ENCODE measurements at places on chromosomes 6 and 20.

DNA sequence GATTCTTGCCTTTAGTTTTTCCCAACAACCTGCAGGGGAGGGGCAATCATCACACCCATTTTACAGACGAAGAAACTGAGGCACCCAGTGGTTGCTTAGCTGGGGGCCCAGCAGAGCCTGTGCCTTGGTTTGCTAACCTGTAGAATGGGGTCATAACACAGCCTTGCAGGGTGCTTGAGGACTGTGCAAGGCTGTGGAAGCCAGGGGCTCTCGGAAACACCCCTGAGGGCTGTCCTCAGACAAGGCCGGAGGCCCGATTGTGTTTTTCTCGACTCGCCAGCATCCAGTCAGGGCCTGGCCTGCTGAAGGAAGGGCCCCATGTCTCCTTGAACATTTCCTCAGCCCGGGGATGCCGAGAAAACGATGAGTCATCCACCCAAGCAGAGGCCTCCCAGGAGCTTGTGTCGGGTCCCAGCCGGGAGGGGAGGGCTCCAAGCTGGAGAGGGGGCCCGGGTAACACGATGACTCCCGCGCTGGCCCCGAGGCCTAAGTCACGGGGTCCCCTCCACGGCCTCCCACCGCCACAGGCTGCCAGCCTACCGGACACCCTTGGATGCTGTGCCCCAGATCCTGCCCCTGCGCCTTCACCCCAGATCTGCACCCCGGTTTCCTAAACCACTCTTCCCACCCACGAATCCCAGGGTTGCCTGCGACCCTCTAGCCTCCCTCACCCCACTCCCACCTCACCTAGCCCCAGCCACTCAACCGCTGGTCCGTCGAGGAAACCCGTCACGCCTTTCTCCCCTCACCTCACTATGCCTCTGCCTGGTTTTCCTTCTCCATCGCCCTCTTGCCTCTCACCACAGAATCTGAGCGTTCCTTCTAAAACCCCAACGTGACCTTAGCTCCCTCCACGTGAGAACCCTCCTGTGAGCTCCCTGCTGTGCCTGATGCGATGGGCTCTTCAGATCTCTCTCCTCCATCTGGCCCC lies 10.6 kb downstream of the NOL4L start:
- peak; percentile 74 for DNase-seq

DNA sequence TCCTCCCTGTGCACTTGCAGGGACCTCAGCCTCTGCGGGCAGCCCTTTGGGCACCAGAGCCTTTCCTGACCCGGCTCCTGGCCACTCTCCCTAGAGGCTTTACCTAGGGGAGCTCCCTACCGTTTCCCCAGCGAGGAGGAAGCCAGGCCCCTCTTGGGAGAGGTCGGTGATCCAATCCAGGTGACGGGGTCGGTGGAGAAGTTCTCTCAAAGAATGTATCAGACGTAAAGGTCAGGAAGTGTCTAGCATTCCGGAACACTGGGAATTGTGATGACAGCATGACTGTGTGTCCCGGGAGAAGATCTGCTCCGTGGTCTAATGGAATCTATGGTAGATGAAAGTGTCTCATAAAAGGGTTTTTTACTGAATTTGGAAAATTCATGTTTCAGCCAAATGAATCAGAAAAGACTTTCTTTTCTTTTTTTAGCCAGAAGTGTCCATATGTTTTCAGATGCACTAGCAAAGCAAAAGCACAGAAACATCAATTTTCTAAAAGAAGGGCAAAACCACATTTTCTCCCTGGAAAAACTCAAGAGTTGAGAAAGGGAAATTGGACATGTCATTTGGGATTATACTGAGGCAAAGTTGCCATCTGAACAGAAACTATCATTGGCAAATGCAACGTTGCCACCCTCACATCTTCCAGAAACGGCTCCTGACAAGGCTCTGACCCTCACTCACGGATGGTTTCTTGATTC lies 289.4 kb downstream of the THBS2 start:
- no peak for DNase-seq

DNA sequence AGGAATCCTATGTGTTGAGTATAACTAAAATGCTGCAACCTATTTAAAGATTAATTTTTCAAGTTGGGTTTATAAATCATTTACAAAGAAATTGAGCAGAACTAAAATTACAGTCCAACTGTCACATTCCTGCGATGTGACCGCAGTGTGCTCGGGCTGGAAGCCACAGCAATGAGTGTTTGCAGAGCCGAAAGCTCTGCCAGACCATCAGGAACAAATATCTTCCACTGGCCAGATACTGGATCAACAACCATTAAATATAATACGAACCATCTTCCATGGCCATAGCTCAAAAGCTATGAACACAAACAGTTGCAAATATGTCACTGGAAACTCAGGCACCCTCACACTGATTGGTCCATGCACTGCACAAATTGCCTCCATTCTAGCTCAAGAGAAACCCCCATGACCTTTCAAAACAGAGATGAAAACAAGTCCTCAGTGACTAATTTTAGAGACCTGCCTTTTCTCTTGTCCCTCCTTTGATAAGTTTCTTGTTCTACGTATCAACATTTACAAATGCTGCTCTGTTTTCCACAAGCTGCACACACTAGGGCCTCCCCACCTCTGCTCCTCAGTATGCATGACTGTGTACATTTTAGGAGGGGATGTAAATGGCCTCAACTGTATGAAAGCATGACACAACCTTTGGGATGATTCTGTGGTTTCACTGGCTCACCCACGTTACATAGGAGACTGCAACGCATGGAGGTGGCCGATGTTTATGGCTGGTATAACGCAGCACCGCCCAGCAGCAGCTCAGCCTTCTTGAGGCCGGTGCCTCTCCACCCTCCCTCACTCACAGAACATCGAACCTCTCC lies 171.7 kb downstream of the WDR27 start:
- peak; percentile 65 for DNase-seq

DNA sequence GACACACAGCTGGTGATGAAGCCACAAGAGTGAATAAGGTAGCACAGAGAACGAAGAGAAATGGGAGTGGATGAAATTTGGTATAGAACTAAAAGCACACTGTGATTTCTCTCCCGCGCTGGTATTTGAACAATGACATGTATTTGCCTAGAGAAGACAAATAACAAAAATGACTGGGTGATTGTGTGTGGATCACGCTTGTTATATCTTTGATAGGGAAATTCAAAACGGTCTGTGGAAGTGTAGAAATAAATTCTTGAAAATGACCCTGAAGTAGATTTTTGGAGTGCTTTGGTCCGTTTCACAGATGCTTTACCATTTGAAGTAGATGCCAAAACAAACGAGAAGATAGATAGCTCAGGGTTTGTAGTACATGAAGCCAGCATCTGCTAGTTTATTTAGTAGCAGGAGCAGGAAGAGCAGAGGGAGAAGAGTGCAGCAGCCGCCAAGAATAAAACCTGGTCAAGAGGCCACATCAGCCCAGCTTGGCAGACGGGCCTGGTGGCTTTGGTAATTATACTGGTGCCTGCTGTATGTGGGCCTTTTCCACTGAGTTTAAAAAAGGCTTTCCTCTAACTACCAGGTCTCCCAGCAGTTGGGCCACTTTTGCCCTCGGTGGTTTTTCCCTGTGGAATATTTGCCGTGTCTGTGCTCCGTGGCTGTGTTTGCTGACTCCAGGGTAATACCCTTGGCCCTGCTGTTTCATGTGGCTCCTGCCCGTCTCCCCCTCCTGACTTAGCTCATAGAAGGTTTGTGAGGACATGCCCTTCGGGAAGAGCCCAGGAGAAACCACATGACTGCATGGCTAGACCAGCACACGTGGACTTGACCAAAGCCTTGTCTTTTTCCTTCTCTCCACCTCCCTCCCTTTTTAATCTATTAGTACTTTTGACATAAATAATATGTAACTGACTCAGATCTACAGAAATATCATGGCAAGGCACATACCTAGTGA lies 294.0 kb downstream of the SOX4 start:
- DNase-seq, result no peak

DNA sequence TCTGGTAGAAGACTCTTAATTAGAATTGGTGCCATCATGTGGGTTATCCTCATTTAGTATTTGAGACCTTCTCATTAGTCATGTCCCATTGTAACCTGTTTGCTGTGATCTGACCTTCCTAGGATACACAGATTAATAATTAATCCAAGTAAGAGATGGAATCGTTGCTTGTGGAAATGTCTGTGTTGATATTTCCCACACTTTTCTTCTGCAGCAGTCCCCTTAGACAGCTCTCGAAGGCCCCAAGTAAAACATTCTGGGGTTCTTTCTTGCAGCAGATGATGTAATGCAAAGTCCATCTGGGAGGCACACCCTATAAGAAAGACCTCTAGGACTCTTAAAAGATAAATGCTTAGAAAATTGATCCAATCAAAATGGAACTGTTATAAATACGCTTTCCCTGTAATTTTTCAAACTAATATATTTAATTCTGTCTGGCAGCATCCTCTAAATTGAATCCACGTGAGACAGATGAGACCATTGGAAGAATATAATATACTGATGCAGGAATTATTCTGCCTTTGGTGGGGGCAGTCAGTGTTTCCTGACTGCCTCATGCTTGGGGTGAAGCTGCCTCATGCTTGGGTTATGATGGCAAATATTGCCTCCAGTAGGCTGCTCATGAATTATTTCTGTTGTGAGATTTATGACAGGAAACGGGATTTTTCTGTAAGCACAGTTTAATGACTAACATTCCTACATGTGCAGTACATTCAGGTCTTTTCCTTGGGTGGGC lies 54.5 kb upstream of the ARMC2 start:
- no peak for DNase-seq

- DNase-seq, result no peak
Observed at GRCh38 chr6:100320686-100321085, 144.0 kb downstream of the SIM1 start.

DNA sequence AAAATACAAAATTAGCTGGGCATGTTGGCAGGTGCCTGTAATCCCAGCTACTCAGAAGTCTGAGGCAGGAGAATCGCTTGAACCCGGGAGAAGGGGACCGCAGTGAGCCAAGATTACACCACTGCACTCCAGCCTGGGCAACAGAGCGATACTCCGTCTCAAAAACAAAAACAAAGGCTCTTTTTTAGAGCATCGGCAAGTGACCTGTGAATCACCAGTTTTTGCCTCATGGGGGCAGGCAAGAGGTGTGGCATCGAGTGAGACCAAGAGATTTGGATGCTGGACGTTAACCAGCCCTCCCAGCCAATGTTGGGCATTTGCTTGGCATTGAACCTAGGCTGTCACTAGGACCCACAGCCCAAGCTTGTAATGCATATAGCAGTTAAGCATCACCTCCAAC lies 14.6 kb upstream of the CDK5RAP1 start:
- DNase-seq, result no peak

GRCh38 chr20:44273231-44274215 lies 26.4 kb downstream of the GDAP1L1 start:
- no peak for DNase-seq

DNA sequence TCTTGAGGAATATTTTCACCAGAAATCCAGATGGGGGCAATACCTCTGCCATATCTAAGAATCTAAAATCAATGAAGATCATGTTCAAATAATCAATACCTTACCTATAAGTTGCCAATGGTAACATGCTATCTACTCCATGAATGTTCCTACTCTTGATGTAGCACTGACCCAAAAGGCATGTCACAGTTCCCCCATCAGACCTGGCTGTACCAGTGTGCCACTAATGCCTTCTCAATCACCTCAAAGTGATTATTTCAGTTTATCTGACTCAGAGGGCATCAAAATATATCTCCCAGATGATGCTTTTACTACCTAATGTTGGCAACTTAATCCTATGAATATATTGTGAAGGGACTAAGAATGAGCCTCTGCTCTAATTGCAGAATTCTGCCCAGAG lies 5.5 kb downstream of the PDCD2 start:
- DNase-seq, result no peak

- no peak for DNase-seq
Observed at GRCh38 chr6:167474725-167475124, 149.8 kb downstream of the TTLL2 start.

DNA sequence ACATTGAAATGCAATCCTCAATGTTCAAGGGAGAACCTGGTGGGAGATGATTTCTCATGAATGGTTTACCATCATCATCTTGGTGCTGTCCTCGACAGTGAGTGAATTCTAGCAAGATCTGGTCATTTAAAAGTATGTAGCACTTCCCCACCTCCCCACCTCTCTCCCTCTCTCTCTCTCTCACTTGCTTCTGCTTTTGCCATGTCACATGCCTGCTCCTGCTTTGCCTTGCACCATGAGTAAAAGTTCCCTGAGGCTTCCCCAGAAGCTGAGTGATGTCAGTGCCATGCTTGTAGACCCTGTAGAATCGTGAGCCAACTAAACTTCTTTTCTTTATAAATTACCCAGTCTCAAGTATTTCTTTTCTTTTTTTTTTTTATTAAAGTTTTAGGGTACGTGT lies 60.5 kb downstream of the DST start:
- no peak for DNase-seq

- DNase-seq, result no peak
Observed at GRCh38 chr6:3456898-3457709, at the start of gene SLC22A23. TSS of gene SLC22A23 (minus strand) at chr6:3457050. CDS start at chr6:3456559, 491 bp downstream.

GRCh38 chr6:107692351-107692750 lies 131.8 kb downstream of the SCML4 start:
- peak; percentile 56 for DNase-seq

GRCh38 chr20:37366743-37367142 lies 20.8 kb downstream of the SRC start:
- DNase-seq, result peak; percentile 27

- no peak for DNase-seq
Observed at GRCh38 chr6:15952231-15953151, 176.4 kb upstream of the MYLIP start.

DNA sequence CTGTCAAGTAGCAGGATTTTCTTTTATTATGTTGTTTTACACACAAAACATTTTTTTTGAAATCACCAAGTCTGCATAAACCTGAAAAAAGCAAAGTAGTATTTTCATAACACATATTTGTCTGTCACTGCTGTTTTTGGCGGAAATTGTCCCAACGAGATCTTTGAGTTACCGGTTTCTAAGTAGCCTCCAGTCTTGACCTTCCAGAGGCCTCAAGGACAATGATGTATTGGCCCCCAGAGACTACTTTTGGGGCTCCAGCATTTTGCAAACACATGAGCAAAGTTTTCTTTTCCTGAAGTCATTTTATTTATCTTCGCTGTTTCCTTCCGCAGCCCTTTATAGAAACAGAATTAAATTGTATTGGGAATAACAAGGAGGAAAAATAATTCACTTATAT lies 862.6 kb downstream of the KIF16B start:
- DNase-seq, result no peak

- DNase-seq, result no peak
Observed at GRCh38 chr6:79783670-79784394, 152.7 kb downstream of the SH3BGRL2 start.

All from fibroblast of the conjunctiva (primary cell).